ENCODE measurements at places on chromosomes 7 and 10.

DNA sequence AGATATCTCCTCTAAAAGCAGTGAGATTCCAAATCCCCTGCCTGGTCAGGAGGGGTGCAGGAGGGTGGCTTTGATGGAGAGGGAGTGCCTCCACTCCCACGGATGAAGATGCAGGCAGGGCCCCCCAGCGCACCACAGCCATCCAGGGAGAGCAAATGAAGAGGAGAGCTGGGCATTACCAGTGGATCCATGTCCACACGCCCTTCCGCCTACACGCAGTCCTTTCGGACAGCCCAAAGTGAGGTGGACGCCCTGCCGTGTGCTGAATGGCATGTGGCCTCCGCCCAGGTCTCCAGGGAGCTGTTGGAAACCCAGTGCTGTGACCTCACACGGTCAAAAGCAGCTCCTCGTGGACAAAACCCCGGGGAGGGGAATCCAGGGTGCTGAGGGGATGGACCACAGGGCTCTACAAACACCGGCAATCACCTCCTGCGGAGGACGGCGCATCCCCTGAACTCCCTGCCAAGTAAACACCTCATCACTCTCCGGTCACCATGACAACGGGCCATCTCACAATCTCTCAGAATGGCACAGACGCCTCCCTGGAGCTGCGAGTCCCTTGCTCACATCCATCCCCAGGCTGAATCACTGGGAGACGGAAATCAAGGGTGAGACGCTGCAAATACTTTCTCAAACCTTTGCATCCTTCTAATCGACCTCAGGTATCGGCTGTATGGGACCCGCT, 35.0 kb upstream of the DNAAF5 start:
- DNase-seq: no peak

- DNase-seq: no peak
Measured at GRCh38 chr10:4382811-4383210, 443.2 kb upstream of the AKR1E2 start.

DNA sequence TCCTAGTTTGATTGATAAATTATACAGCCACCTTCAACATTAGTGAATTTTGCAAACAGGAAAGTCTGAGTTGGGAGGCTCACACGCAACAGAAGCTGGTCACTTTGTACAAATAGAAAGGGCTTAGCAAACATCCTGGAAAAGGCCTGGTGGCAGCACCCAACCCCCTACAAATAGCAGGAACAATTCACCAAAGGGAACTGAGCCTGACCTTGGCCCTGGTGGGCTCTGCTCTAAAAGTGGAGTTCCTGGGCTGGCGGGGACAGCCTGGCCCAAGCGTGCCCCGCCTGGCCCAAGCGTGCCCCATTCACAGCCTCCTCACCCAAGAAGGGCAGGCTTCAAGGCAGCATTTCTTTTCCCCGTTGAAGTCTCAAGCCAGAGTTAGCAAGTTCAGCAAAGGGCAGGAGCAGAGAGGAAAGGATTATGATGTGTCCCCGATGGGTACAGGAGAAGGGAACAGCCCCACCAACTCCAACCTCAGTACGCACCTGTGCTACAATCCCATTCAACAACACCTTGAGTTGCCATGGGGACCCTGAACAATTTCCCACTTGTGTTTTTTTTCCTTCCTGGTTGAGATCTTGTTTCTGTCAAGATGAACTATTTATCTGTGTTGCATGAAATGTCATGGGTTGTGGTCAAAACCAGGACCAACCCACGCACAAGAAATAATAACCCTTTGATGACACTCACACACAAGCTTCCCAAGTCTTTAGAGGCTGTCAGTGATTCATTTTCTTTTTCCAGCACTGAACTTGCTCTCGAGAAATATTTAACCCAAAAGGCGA, 43.4 kb downstream of the RGS10 start:
- DNase-seq: no peak

GRCh38 chr10:63123727-63124362, 9.3 kb upstream of the NRBF2 start:
- no peak for DNase-seq

- no peak for DNase-seq
Measured at GRCh38 chr7:105210721-105211205, 178.0 kb downstream of the SRPK2 start.

DNA sequence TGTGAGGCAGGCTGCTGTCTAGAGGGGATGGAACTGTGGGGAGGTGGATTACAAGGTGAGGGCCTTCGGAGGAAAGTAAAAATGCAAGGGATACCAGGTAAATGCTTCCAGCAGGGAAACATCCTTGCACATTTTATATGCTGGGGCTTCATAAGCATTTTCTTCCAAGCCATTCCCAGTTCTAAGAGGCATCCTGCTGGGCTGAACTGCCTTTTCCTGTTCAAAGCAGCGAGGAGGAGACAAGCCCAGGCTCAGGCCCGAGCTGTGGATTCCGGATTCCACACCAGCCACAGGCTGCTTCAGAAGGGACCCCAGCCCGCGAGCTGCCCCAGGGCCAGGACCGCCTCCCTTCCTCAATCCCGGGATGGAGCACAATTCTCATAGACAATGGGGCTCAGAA, 249.7 kb downstream of the TNS3 start:
- DNase-seq: no peak

DNA sequence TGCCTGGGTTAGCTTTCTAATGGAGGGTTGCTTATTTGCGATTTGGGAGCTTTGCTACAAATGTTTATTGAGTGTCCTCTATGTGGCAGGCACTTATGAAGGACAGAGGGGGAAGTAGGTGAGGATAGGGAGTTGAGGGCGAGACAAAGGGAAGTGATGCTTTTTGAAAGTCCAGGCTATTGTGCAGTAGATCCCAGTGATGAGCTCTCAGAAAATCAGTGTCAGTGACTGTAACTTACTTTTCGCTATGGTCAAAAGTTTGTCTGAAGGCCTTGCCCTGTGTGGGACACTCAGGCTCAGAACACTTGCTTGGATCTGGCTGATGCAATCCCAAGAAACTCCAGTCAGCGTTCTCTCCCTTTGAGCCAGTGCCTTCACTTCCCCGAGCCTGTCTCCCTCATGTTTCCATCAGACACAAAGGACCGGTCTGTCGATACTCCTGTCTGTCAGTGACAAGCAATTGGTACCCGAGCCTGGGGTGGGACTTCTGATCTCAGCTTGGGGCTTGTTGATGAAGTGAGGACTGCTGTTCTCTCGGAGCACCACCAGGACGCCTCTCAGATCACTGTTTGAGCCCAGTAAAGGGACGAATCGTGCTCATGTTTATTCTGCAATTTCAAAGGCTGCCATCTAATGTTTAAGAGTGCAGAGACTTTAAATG, 63.1 kb upstream of the SORCS3 start:
- DNase-seq: no peak

GRCh38 chr7:50673096-50673495, 107.9 kb upstream of the DDC start:
- DNase-seq: no peak

- DNase-seq: no peak
Measured at GRCh38 chr7:139855498-139856270, 26.6 kb downstream of the TBXAS1 start.

DNA sequence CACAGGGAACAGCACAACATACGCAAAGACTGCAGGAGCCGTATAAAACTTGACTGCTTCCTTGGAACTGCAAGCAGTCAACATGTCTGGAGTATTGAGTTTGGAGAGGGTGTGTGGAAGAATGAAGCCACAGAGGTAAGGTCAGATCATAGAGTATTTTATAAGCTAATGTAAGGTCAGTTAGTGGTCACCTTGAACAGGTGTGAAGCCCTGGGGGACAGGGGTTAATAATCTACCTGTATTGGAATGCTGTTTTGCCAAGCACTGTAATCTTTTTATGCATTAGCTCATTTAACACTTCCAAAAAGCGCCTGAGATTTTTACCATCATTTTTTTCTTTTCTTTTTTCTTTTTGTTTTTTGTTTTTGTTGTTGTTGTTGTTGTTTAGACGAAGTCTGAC, 23.1 kb downstream of the PLAU start:
- no peak for DNase-seq

DNA sequence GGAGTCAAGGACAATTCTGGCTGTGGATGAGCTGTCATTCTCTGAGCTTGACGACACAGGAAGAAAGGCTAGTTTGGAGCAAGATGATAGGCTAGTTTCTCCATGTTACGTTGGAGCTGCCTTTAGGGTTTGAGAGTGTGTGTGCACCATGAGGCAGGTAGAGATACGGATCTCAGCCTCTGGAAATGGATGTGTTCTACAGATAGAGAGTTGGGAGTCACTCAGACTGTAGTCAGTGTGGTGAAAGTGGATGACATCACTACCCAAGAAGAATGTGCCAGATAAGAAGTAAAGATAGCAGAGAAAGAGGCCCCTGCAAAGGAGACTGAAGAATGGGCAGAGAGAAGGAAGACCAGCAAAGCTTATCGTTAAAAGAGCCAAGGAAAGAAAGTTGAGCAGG, 42.4 kb downstream of the PNLIPRP3 start:
- no peak for DNase-seq
